K562 (cell line): ENCODE measurements at places on chromosomes 4 and X. TPM values are rescaled to one million over a fixed set of nuclear protein-coding genes. Genes with fewer than 3 reads are reported as not detected.

DNA sequence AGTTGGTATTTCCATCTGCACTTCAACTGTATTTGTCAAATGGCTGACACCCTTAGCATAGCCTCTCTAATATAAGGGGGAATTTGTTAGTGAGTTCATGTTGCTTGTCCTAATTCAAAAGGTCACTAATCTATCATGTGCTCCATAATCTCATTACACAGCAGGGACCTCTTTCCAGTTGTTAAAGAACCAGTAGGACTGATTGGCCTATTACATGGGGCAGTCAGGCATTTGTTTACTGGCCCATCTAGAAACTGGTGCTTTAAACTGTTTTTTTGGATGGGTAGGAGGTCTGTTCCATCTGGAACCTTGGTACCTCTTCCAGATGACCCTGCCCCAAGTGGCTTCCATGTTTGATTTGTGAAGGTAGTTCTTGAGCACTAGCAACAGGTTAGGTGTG lies 11.4 kb downstream of the ANK2 start:
- H3K4me3 ChIP-seq = no peak overlapping the region
- H3K27me3 ChIP-seq = no peaks in the 10 kb centered on the region
- H3K27ac ChIP-seq = no peak overlapping the region
- H3K4me1 ChIP-seq = no peaks in the 10 kb centered on the region
- no peak for DNase-seq

GRCh38 chr4:153541456-153542096 lies 75.4 kb downstream of the TMEM131L start:
- H3K4me1 ChIP-seq = no peaks in the 10 kb centered on the region; the same call in 1 of the 2 replicates
- H3K36me3 ChIP-seq = no peaks in the 10 kb centered on the region; the same call in 1 of the 3 replicates

DNA sequence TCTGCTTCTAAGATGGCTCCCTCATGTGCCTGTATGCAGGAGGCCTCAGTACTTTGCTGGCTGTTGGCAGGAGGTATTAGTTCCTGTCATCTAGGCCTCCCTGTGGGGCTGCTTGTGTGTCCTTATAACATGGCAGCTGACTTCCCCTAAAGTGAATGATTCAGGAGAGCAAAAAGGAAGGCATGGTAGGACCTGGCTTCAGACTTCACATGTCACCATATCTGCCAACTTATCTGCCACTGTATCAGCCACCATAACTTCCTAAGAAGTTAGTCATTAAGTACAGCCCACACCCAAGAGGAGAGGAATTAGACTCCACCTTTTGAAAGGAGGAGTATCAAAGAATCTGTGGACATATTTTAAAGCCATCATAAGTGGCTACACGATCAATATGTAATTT lies 122.5 kb downstream of the UCHL1 start:
- H3K27me3 ChIP-seq = no peaks in the 10 kb centered on the region
- no peaks in the 10 kb centered on the region for H3K36me3 ChIP-seq
- H3K4me1 ChIP-seq = no peaks in the 10 kb centered on the region; the same call in 1 of the 2 replicates
- no peak overlapping the region for H3K27ac ChIP-seq

The ABCG2 gene
- total RNA-seq = 0.04 TPM in 1 of 2 replicates, not detected in the other

DNA sequence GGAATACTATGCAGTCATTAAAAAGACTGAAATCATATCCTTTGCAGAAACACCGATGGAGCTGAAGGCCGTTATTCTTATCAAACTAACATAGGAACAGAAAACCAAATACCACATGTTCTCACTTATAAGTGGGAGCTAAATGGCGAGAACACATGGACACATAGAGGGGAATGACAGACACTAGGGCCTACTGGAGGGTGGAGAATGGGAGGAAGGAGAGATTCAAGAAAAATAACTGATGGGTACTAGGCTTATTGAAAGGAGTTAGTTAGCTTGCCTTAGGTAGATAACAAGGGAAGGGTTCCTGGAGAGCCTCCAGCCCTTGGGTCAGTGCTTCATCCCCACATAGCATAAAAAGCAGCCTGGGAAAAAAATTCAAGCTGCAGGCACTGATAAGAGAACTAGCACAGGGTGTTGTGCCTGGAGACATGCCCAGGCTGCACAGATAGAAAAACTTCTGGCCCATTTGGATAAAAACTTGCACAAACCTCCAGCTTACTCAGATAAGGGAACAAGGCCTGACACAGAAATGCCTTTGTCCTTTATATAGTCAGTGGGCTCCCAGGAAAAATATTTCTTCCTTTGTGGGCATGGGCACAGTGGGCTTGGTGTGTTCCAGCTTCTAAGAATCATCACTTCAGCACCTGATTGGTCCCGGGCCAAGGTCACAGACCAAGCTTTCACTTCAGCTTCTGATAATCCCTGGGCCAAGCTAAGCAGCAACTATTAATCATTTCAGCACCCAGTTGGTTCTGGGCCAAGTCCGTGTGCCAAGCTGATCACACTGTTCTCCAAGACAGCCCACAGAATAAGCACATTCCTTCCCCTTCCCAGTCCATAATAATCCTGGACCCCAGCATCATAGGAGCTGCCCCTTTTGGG lies 23.1 kb upstream of the PWWP3B start:
- no peak overlapping the region for H3K4me3 ChIP-seq
- no peak for DNase-seq
- H3K4me1 ChIP-seq = no peaks in the 10 kb centered on the region
- no peaks in the 10 kb centered on the region for H3K27me3 ChIP-seq
- H3K27ac ChIP-seq = no peak overlapping the region

The MFSD8 gene
- 16.2 and 17.8 TPM in 2 replicates for total RNA-seq

DNA sequence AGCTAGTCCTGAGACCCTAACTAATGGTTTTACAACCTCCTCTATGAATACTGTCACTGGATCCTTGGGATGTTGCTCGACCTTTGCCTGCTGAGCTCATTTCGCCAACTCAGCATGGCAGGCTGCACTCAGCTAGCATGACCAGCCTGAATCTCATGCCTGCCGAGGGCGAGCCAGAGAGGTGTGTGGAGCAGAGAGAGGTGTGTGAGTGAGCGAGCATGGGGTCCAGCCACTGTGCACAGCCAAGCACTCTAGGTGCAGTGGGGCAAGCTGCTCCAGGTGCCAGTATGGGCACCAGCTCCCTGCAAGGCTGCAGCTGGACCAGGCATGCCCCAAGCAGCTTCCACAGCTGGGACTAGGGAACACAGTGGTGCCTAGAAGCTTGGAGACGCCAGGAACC lies 410.9 kb downstream of the PCDH10 start:
- H3K27me3 ChIP-seq = no peaks in the 10 kb centered on the region
- H3K36me3 ChIP-seq = no peaks in the 10 kb centered on the region
- peaks cover 2% of the 10 kb centered on the region; the same call in 1 of the 2 replicates for H3K4me1 ChIP-seq
- H3K4me3 ChIP-seq = no peak overlapping the region
- DNase-seq = no peak

GRCh38 chrX:107565015-107565414 lies 63.3 kb upstream of the PRPS1 start:
- H3K27ac ChIP-seq = no peak overlapping the region
- no peaks in the 10 kb centered on the region for H3K36me3 ChIP-seq
- no peak for DNase-seq
- no peak overlapping the region for H3K4me3 ChIP-seq

- H3K4me3 ChIP-seq = no peak overlapping the region
- H3K27ac ChIP-seq = no peak overlapping the region
- H3K27me3 ChIP-seq = no peaks in the 10 kb centered on the region
- no peak for DNase-seq
These were observed 672.9 kb downstream of the ADGRL3 start for GRCh38 chr4:61872983-61873382.

GRCh38 chr4:1880332-1880731 lies 9.1 kb downstream of the NSD2 start:
- peaks cover 72% of the 10 kb centered on the region for H3K4me1 ChIP-seq
- peak overlapping the region; percentile 39 for H3K27ac ChIP-seq
- peaks cover 24% of the 10 kb centered on the region; the same call in 2 of the 3 replicates for H3K36me3 ChIP-seq
- no peak for DNase-seq
- no peaks in the 10 kb centered on the region for H3K27me3 ChIP-seq
- H3K4me3 ChIP-seq = no peak overlapping the region

The DGKK gene
- not detected in 2 replicates for total RNA-seq

The IL21 gene
- total RNA-seq = 0.18 TPM in 1 of 2 replicates, not detected in the other

- no peak for DNase-seq
- no peaks in the 10 kb centered on the region for H3K36me3 ChIP-seq
- H3K27me3 ChIP-seq = no peaks in the 10 kb centered on the region
- H3K4me3 ChIP-seq = no peak overlapping the region
- H3K27ac ChIP-seq = no peak overlapping the region
These were observed 310.7 kb downstream of the STK32B start for GRCh38 chr4:5361968-5362367.

DNA sequence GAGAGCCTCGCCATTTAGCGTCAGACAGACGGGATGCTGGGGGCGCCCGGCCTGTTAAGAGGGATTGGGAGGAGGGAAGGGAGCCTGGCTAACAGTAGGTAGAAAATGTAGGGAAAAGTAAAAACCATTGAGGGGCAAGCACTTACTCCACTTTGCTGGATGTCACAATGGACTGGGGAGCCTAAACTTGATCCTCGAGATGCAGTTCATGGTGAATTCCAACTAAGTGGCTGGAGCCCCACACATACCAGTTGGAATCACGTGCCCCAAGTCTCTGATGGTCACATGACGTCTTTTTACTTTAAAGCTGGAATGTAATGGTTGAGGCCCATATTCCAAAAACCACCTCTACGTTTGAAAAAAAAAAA lies 1.5 kb downstream of the PLS3 start:
- H3K36me3 ChIP-seq = no peaks in the 10 kb centered on the region
- peaks cover 22% of the 10 kb centered on the region for H3K27me3 ChIP-seq
- DNase-seq = no peak

DNA sequence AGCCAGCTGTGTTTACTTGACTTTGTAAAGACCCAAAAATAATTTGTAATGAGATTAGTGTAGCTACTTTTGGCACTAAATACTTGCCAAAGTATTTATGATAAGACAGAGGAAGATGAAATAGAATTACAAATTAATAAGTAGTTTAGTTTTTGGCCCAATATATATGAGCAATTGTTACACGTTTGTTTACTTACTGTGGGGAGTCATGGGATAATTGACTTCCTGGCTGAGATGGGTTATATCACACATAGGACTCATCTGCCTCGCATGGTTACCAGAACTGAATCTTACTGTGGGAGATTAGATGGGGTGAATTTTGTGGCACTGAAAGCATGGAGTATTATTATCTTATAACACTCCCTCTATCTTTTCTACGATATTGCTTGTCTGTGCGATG lies 66.6 kb downstream of the INTS12 start:
- H3K4me1 ChIP-seq = no peaks in the 10 kb centered on the region
- H3K27ac ChIP-seq = no peak overlapping the region
- DNase-seq = no peak
- H3K27me3 ChIP-seq = no peaks in the 10 kb centered on the region
- no peaks in the 10 kb centered on the region for H3K36me3 ChIP-seq

- peak; percentile 2 for DNase-seq
- no peaks in the 10 kb centered on the region for H3K27me3 ChIP-seq
- no peak overlapping the region for H3K27ac ChIP-seq
- H3K4me1 ChIP-seq = no peaks in the 10 kb centered on the region
- no peaks in the 10 kb centered on the region for H3K36me3 ChIP-seq
These were observed 119.1 kb downstream of the TGIF2LX start for GRCh38 chrX:90040807-90041206.

DNA sequence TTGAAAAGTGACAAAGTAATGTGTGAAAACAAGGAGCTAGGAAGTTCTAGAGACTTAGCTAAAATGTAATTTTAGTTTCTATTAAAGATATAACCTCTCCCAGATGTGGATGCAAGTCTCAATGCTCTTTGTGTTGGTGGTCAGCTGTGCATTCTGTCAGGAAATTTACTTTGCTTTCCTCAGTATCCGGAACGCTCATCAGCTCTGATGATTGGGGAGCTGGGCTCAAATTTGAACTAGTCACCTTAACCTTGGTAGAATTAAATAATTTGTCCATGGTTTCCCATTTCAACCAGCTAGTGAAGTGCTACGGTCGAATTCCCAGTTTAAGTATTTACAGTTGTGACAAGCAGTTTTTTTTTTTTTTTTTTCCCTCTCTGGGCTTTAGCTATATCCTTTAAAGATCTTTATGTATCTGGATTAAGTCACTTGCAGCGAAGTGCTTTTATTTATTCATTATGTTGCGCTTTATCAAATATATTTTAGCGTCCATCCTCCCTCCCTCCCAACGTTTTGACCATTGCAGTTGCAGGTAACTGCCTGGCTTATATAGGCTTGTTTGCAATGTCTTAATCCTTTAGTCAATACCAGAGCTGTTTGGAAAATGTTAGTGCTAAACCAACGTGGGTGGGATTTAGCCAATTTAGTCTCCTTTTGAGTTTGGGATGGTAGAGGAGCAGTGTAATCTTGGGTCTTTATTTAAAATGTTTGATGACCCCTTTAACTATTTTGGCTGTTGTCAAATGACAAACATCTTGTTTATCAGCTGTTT lies 2.1 kb downstream of the OGT start:
- DNase-seq = no peak
- H3K4me3 ChIP-seq = peak overlapping the region; percentile 95
- H3K27me3 ChIP-seq = no peaks in the 10 kb centered on the region
- peaks cover 23% of the 10 kb centered on the region; the same call in 2 of the 3 replicates for H3K4me1 ChIP-seq

The BEX1 gene
- not detected in 2 replicates for total RNA-seq

The CXCL1 gene
- 0.22 TPM in 1 of 2 replicates, not detected in the other for total RNA-seq

DNA sequence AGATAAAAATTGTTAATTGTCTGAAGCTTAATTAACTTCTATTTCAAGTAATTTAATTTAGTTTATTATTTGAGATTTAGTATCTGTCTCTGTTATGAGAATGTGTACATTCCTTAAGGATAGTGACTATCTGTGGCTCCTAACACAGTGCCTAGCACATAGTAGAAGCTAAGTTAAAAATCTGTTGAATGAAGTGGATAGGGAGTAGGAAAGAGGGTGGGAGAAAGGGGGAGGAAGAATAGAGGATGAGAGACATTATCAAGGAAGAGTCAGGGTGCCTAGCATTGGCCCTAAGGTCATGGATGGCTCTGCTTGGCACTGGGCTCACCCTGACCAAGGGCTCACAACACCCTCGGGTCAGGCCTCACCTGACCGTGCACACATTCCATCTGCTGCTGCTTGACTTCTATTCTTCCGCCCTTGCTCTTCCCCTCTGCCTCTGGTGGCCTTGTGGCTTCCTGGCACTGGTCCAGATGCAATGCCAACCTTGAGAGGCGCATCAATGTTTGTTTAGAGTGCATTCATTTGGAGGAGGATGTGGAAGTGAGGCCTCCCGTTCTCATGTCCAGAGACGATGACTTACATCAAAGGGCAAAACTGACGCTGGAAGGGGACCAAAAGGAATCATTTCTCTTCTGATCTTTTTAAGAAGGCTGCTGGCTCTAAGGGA lies 42.3 kb downstream of the TRIM2 start:
- peaks cover 9% of the 10 kb centered on the region; the same call in 1 of the 2 replicates for H3K4me1 ChIP-seq
- no peak overlapping the region for H3K4me3 ChIP-seq
- DNase-seq = no peak
- peaks cover 42% of the 10 kb centered on the region for H3K27me3 ChIP-seq
- no peaks in the 10 kb centered on the region for H3K36me3 ChIP-seq

The F11 gene
- total RNA-seq = not detected in 2 replicates

DNA sequence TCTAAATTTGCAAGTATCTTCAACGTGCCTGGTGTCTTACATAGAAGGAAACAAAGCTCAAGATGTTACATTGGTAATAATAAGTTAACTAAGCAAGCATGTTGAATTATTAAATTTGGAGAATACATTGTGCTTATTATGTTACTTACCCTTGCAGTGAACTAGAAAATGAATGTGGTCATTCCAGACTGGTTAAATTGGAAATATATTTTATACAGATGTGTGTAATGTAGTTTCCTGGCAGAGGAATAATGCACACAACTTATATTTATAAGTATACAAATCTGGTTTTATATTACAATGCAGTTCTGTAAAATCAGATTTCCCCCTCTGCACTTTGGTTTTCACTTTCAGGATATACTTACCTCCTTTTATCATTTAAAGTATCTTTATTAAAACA lies 159.9 kb upstream of the SLIT2 start:
- no peak overlapping the region for H3K4me3 ChIP-seq
- DNase-seq = no peak
- no peak overlapping the region for H3K27ac ChIP-seq
- no peaks in the 10 kb centered on the region for H3K27me3 ChIP-seq
- no peaks in the 10 kb centered on the region for H3K36me3 ChIP-seq

The CCDC120 gene
- total RNA-seq = 3.1 and 3.6 TPM in 2 replicates
